ENCODE measurements at places on chromosomes 2 and 18.

DNA sequence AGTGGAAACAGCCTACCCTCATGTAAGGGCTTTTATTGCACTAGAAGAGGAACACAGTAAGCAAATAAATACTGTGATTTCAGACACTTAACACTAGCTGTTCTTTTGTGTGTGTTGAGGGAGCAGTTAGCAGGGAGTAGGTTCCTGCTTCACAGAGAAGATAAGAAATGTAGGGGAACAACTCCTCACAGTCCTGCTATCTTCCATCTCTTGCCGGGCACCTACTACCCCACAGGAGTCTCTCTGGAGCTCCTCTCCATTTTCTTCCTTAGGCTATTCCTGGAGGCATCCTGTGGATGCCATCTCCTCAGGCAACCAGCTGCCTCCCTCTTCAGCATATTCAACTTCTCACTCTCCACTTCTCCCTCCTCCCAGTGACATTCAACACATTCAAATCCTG lies 145.0 kb downstream of the SRBD1 start:
- DNase-seq, result no peak

DNA sequence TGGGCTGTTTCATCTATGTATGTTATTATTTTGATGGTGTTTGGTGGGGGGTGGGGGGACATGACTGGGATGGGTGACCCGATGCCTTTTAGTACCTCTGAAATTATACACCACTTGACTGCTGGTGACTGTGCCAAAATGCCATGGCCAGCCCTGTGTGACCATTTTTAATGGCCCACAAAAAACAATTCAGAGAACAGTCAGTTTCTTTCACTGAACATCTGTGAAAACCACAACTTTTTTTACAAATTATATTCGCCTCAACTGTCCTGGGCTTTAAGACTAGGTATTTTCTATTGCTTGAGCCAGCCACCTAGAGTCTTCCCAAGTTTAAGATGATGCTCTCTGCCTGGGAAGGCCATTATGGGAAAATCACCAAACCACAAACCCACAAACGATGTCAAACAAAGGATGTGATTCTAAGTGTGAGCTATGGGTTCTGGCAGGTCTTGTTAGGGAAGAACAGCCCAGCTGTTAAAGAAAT lies 33.9 kb downstream of the FN1 start:
- DNase-seq, result no peak

GRCh38 chr2:136319237-136319636 lies 201.3 kb upstream of the CXCR4 start:
- DNase-seq, result no peak

DNA sequence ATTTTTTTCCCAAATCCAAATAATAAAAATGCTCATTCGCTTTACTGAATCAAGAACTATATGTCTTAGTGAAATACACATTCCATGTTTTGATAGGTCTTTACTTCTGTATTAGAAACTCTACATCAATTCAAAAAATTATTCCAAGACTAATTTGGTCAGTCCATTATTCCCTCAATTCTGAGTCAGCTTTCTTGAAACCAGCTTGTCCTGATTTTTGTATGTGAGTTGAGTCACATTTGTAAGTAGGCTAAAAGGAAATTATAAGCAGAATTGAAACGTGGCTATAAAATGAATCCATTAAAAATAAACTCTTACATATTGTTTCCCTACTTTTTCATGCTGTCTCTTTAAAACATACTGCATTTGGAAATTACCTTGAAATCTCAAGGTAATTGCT lies 113.0 kb downstream of the DNER start:
- DNase-seq, result no peak

DNA sequence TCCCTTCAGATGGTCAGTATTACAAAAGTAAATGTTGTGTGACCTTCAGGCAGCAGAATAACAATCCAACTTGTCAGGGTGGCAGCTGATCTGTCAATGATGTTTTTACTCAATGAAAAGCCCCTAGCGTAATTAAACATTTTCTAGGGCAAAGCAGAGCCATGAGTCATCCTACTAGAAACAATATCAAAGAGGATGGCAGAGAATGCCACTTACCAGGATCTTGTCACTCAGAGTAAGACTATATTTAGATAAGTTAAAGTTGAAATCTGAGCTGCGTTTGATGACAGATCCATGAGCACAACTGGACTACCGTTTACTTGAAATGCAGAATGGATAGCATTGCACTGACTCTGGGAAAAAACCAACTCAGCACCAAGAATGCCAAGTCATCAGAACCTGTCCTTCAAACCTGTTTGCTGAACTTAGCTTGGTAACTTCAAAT lies 612.6 kb upstream of the ACVR2A start:
- no peak for DNase-seq

- no peak for DNase-seq
These were observed 4.8 kb downstream of the SPAG16 start for GRCh38 chr2:213288913-213289700.

DNA sequence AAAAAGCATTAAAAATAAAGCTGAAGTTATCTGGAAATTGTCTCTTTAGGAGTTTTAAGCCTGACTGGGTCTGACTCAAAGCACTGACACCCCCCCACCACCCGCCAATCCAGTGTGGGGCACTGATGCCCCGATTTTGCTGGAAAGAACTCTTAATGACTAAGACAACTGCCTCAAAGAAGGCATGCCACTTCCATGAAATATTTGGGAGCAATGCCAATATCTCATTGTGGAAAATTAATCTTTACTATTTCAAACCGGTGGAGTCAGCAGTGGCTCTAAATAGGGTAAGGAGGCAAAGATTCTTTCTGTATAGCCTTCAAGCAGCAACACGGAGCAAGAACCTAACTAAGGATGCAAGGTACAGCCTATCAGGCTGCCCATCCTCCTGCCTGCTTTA lies 4.5 kb downstream of the FKBP7 start:
- DNase-seq, result no peak

DNA sequence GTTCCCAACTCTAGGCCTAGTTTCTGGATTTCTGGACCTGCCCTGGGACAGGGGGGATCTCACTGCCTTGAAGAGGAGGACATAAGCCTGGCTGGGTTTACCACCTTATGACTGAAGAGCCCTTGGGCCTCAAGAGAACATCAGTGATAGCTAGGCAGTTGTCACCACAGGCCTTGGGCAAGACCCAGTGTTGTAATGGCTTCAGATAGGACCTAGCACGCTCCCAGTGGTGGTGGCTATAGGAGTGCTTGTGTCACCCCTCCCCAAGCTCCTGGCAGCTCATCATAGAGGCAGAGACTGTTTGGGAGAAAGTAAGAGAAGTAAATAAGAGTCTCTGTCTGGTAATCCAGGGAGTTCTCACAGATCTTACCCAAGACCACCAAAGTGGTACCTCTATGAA lies 19.4 kb upstream of the EVA1A start:
- no peak for DNase-seq

DNA sequence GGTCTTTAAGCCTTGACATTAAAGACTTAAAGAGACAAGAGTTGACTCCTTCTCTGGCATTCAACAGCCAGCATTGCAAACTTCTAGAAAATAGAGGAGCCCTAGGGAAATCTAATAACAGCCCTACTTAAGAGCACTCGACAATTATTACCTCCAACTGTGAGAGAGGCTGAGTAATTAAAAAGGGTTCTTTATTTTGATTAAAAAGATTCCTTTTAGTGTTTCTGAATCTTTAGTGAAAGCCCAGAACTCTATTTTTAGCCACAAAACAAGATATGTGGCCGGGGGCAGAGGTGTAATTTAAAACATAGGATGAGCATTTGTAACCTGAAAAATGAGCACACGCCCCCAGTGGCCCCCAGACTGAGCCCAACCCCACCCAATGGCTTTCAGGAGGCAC lies 222.3 kb downstream of the SMAD2 start:
- no peak for DNase-seq

DNA sequence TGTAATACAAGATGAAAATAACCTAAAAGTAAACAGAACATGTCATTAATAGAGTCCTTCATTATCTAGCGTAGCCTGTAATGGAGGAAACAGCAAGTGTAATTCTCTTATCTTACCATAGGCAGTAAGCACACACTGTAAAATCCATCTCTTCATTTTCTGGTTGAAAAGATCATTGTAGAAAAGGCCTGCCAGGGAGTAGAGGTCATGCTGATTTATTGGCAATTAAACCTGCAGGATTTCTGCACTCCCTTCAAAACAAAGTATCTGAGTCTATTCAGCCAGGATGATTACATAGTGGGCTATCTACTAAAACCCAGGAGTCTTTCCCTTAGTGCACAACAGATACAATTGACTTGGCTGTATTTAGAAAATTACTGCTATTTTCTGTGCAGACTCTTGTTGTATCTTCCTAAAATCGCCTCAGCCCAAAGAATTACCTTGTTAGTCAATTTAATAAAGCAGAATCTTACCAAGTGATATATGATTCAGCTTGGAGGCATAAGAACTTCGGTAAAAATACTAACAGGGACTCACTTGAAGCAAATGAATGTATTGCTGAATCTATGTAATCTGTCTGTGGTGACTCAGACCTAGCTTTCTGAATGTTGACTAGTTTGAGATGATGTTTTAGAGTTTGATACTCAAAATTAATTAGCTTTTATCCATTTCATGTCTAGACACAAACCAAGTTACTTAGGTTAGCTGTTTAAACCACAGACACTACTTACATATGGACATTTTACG lies 250.4 kb upstream of the STON1 start:
- peak; percentile 77 for DNase-seq

DNA sequence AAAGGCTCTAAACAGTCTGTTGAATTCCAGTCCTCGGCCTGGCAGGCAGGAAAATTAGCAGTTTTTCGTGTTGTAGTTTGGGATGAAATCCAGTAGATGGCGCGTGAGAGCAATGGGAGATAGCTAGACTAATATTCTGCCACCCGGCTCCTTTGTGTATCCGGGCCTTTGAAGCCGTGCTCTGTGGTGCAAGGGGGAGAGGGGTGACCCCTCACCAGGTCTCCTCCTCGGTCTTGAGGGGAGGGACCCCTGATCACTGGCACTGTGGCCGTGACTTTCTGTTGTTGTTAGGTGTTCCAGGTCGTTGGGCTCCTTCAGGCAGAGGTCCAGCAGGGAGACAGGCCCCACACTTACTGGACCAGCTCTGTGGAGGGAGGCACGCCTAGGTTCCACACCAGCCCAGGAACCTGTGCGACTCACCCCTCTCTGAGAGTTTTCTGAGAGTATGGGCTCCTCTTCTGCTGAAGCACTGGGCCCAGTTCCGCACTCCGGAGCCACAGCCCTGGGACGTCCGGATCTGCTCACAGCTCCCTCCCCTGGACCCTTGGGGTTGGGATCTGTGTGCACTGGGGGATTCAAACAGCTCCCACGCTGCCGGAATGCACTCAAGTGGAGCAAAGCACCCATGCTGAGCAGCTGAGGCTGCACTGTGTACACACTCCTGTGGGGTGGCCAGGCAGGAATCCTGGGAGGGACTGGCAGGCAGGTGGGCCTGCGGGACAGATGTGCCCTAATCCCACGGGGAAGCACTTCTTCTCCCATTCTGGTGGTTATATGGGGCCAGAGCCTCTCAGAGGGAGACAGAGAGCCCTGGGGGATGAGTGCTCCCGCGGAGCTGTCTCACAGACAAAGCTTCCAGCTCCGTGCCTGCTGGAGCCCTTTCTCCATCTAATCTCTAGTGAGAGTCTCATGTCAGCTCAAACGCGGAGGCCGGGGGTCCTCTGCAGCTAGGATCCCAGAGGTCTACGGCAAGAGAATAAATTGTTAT lies 8.8 kb downstream of the GKN2 start:
- DNase-seq, result no peak

GRCh38 chr2:64876137-64876647 lies 113.0 kb upstream of the SLC1A4 start:
- DNase-seq, result no peak

DNA sequence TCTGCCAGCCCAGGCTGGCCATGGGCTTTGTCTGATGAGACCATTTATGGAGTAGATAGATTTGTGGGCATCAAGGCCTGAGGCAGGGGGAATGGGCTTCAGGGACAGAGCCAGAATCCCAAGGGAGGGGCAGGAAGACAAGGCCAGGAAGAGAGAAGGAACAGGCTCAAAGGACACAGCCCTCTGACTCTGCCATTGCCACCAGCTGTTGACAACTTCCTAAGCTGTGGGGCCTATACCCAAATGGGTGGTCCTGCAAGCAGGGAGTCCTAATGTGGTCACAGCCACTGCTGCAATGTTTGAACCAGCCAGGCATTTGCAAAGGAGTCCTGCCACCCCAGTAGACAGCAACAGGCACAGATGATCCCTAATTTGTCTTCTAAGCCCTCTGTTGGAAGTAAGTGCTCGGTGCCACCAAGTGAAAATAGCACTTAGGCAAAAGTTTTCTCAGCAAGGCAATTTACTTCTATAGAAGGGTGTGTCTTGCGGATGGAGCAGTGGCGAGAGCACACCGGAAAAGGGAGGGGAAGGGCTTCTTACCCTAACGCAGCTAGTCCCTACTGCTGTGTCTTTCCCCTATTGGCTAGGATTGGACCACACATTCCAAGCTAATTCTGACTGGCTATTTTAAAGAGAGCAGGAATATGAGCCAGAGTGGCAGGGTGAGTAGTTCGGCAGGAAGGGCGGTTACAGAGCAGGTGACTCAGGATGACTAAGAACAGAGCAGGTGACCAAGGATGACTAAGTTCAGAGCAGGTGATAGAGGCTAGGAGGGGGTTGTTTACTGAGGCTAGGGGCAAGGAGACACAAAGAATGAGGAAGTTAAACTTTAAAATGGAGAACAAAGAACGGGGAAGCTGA lies 47.2 kb downstream of the C1QL2 start:
- DNase-seq, result no peak

- DNase-seq, result no peak
These were observed 181.7 kb upstream of the ETAA1 start for GRCh38 chr2:67215214-67216055.

- DNase-seq, result no peak
These were observed 247.5 kb downstream of the CMPK2 start for GRCh38 chr2:6618201-6618600.

- no peak for DNase-seq
These were observed 96.4 kb upstream of the ST6GAL2 start for GRCh38 chr2:106982350-106982749.

DNA sequence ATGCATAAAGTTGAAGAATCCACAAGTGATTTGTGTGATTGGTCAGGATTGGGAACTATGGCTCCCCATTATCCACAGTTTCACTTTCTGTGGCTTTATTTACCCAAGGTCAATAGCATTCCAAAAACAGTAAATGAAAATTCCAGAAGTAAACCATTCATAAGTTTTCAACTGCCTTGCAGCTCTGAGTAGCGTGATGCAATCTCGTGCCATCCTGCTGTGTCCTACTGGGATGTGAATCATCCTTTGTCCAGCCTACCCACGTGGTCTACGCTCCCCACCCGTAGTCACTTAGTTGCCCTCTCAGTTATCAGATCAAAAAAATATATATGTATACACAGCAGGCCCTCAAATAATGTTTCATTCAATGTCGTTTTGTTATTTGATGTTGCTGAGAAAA lies 89.0 kb upstream of the DLGAP1 start:
- DNase-seq, result no peak

- DNase-seq, result no peak
These were observed 83.4 kb upstream of the ZEB2 start for GRCh38 chr2:144603334-144603733.

GRCh38 chr18:10020171-10020570 lies 106.4 kb downstream of the VAPA start:
- no peak for DNase-seq
